ENCODE measurements at places on chromosomes 7 and 10.

DNA sequence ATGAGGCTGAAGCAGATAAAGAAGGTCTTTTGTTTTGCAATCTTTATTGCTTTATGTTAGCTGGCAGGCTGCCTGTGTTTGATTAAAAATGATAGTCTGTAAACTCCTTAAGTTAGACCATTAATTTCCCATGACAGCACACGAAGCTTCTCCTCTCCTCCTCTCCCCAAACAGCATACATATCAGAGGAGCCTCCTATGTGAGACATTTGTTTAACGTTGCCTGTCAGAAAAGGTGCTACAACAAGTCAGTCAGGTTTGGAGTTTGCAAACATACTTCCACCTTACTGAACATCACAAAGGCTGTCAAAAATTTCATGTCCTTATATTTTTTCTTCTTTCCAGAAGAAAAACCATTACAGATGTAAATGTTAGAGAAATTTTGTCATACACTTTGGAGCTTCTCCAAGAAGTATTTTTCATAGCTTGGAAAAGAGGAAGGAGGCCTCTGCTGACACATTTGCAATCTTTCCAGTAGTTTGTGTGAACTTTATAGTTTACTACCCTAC is 393.1 kb downstream of the EXOC4 start:
- no peak for DNase-seq

GRCh38 chr7:149377386-149377785 is 83.5 kb downstream of the ZNF777 start:
- no peak for DNase-seq

DNA sequence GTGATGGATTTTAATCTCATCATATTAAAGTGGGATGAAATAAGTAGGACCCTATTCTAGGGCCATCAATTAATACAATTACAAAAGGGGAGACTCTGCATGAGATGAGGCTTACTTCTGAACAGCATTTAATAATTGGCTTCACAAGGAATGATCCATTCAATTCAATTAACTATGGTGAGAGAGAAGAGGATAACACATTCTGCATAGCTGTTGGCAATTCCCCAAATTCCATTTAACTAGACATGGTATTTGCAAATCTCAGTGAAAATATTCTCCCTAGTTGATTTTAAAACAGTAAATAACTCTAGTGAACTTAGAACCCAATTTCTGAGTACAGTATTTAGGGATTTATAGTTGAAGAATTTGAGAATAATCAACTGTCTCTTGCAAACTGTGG is 145.3 kb downstream of the NOC3L start:
- DNase-seq, result no peak

GRCh38 chr10:88592906-88593305 is 6.3 kb downstream of the LIPJ start:
- DNase-seq, result no peak

DNA sequence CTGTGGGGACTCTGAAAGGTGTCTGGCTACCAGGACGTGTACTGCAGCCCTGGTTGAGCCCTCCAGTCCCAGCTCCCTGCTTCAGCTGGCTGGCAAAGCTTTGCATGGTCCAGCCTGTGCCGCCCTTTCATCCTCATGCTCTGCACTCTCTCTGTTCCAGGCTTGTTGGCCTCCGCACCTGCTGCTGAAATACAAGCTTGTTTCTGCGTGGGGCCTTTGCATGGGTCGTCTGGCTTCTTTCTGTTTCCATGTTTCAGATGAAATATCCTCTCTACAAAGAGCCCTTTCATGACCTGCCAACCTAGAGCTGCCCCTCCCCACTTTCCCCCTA is 45.9 kb downstream of the TSPAN15 start:
- DNase-seq, result no peak

DNA sequence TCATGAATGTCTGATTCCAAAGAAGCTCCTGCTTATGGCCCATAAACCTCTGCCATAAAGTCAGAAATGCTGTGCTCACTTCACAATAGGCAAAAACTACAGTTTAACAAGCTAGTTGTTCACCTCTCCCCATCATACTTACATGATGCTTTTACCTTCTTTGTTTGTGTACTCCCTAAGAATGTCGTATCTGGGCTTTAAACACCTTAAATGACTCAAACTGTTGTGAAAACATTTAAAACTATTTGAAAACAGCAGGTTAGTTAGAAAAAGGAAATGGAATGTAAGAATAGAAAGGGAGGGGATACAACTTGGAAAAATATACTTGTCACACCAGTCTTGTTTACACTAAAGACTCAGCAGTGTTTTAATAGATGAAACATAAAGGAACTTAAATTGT is 128.2 kb upstream of the AGR3 start:
- no peak for DNase-seq

DNA sequence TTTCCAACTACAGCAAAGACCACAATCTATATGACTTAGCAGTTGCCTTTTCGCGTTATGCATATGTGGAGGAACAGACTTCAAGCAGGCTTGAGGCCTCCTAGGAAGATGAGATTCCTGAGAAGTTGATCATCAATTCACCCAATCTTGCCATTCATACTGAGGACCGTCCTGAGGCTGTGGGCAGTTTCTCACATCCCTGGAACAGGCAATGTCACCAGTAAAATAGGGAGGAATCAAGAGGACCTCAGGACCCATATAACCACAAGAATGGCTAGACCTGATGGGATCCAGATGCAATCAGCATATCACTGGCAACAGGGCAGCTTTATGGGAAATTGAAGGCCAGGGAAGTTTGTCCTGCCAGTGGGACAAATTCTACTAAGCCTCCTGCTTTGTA is 17.3 kb downstream of the KDM7A start:
- no peak for DNase-seq

GRCh38 chr10:61721431-61721830 is 58.7 kb downstream of the CABCOCO1 start:
- DNase-seq, result no peak

DNA sequence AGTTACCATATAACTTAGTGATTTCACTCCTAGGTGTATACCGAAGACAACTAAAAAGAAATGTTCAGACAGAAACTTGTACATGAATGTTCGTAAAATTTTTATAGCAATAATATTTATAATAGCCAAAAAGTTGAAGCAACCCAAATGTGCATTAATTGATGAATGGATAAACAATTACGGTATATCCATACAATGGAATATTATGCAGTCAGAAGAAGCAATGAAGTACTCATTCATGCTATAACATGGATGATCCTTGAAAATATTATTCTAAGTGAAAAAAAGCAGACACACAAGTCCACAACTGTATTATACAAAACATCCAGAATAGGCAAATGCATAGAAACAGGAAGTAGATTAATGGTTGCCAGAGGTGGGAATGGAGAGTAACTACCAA is 183.9 kb downstream of the RNLS start:
- no peak for DNase-seq

DNA sequence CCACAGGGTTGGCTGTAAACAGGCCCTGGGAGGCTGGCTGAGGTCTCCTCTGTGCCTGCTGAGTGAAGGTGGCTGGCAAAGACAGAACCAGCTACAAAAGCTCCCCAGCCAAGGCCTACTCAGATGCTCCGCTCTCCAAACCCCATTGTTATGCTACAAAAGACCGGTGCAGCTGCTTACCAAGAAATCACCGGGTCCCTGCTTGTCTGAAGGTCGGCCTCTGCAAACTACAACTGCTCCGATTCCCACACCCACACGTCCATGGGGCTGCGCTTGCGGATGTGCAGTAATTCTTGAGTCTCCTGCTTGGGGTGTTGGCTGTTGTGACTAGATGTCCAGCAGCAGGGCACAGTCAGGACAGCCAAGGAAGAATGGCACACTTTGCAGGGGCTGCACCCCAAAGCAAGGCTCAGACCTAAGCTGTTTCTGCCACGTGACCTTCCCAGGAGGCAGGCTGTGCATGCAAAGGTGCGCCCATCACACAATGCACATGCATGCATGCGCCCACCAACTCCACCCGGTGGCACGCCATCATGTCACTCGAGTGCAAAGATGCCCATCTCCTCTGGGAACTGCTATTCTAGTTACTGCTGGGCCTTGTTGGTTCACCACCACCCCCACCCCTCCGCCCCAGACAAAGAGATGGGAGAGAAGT is 97.8 kb downstream of the OAT start:
- no peak for DNase-seq

DNA sequence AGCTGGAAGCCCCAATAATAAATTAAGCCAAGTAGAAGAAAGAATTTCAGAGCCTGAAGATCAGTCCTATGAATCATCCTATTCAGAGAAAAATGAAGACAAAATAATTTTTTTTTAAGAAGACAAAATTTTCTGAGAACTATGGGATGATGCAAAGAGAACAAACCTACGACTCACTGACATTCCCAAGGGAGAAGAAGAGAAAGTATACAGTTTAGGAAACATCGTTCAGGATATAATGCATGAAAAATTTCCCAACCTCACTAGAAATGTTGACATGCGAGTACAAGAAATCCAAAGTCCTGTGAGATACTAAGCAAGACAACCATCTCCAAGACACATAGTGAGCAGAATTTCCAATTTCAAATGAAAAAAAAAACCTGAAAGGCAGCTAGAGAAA is 150.5 kb downstream of the THSD7A start:
- DNase-seq, result no peak

DNA sequence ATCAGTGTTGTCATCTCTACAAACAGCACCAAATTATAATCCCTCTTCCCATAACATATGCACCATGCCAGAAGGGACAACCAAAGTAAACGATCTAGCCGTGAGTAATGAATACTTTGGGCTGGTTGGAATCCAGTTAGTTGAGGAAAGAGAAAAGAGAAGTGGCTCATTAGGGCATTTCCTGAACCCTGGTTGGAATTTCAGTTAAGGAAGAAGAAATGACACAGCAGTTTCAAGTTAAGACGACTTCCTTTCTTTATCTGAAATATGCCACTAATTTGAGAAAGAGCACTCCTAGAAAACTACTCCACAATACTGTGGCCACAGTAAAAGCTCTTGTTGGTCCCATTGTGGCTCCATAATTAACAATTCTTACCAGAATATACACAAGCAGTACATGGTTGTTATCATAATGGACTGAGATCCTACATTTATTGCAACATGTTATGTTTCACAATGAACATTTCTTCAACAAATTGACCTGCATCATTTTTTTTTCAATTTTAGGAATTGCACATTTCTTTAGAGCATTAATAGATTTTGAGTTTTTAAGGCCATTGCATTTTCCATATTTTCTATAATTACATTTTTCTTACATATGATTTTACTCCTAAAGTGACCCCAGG is at the start of gene TFEC:
Gene TFEC, minus strand, starts transcription at position 113 of the 626 bp plus-strand sequence. CDS start 46,322 bp downstream, outside the sequence.
- DNase-seq, result no peak

- no peak for DNase-seq
These were observed 59.1 kb downstream of the ANKRD26 start for GRCh38 chr10:27041196-27041595.

- no peak for DNase-seq
These were observed 217.4 kb downstream of the GRM8 start for GRCh38 chr7:127035203-127035849.

GRCh38 chr10:43255634-43256431 is 11.0 kb downstream of the RASGEF1A start:
- no peak for DNase-seq

GRCh38 chr7:115346685-115347084 is 424.8 kb downstream of the MDFIC start:
- no peak for DNase-seq

- DNase-seq, result no peak
These were observed 676.0 kb upstream of the GALNT17 start for GRCh38 chr7:70455925-70456324.

- no peak for DNase-seq
These were observed 156.5 kb downstream of the EXOC4 start for GRCh38 chr7:133409421-133409820.

- DNase-seq, result no peak
These were observed 56.5 kb upstream of the NKX6-2 start for GRCh38 chr10:132842397-132842796.

- no peak for DNase-seq
These were observed 75.1 kb upstream of the DDC start for GRCh38 chr7:50640256-50640655.

- DNase-seq, result no peak
These were observed 95.4 kb downstream of the TAX1BP1 start for GRCh38 chr7:27835376-27835775.

DNA sequence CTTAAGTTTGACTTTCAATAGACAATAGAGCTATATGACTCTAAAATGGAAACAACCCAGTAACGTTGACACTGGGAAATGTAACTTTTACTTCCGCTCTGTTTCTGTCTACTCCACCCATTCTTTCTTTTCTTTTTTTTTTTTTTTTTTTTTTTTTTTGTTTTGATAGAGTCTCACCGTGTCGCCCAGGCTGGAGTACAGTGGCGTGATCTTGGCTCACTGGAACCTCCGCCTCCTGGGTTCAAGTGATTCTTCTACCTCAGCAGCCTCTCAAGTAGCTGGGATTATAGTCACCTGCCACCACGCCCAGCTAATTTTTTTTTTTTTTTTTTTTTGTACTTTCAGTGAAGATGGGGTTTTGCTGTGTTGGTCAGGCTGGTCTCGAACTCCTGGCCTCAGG is 13.9 kb downstream of the PRSS2 start:
- DNase-seq, result no peak

DNA sequence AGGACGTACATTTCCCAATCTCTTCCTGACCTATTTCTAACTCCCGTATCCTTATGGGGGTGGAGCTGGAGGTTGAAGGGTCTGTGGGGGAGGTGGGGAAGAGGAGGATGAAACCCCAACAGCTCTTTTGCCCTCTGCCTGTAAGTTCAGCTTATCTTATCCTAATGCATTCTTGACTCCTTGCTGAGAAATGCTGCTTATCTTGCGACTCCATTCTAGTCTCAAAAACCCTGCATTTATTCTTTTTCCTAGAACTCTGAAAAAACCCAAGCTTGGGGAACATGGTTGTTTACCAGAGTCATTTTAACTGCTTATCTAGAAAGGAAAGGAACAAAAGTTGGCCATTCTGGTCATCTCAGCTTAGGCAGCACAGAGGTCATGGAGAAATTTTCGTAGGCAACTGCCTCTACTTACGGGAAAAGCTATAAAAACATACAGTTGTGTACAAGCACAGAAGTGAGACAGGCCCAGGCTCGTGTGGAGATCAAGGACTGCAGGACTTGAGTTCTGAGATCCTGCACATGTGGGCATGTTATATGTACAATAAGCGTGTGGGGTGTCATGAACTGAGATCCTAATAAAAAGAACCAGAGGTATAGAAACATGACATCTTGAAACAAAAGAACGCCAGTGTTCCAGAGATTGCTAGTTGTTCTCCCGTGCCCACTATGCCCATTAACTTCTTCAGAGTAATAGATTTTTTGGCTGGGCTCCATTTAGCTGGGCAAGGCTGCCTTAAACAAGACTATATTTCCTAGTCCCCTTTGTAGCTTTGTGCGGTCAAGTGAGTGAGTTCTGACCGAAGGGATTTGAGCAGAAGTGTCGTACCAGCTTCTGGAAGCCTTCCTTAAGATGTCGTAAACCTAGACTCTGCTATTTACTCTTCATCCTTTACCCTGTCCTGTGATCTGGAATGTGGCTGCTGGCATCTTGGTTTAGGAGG is 9.6 kb downstream of the INMT start:
- DNase-seq, result no peak

DNA sequence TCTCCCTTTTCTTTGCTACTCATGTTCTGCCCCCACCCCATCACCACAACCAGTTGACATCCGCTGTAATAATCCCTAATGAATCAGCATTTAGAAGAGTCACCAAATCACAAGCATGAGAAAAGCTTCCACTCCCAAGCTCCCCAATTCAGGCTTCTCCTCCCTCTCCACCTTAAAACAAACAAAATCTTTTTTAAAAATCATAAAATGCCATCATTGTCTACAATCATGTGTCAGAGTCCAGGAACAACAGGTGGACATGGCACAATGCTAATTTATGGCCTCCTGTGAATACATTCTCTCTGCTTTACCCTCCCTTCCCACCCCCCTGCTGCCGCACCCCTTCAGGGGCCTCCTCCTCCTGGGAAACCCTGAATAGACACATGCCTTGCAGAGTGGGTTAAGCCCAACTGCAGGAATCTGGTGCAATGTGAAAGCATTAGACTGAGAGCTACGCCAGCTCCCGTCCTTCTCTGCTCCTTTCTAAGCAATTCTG is 3.7 kb downstream of the LRRC4 start:
- DNase-seq, result no peak

All from stimulated activated CD8-positive, alpha-beta memory T cell treated with anti-CD3 and anti-CD28 coated beads, Interleukin-15, amount 100 ng/mL, for 24 hours (primary cell).